ENCODE measurements at places on chromosomes 2 and 18. TPM values are rescaled to one million over a fixed set of nuclear protein-coding genes. Genes with fewer than 3 reads are reported as not detected.

- H3K27me3 ChIP-seq = no peaks in the 10 kb centered on the region
- DNase-seq = no peak
- no peaks in the 10 kb centered on the region for H3K36me3 ChIP-seq
- no peak overlapping the region for H3K27ac ChIP-seq
- H3K4me1 ChIP-seq = no peaks in the 10 kb centered on the region
Measured at GRCh38 chr2:148594216-148594615, 50.3 kb upstream of the EPC2 start.

DNA sequence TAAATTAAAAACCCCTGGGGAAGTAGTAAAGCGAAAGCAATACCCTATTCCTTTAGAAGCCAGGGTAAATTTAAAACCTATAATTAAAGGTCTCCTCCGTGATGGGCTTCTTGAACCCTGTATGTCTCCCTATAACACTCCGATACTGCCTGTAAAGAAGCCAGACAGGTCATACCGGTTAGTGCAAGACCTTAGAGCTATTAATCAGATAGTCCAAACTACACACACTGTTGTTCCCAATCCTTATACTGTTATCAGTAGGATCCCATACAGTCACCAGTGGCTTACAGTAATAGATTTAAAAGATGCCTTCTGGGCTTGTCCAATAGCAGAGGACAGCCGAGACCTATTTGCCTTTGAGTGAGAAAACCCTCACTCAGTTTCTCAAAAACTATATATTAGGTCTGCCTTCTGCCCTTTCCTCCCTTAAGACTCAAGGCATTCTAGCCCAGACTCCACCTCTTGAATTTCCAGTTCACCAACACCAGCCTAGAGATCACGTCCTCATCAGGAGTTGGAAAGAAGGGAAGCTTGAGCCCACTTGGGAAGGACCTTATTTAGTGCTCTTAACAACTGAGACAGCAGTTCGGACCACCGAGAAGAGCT lies 12.4 kb upstream of the SAP130 start:
- H3K27me3 ChIP-seq = peaks cover 6% of the 10 kb centered on the region
- no peak overlapping the region for H3K27ac ChIP-seq
- no peak for DNase-seq
- no peaks in the 10 kb centered on the region for H3K4me1 ChIP-seq
- no peaks in the 10 kb centered on the region for H3K36me3 ChIP-seq

DNA sequence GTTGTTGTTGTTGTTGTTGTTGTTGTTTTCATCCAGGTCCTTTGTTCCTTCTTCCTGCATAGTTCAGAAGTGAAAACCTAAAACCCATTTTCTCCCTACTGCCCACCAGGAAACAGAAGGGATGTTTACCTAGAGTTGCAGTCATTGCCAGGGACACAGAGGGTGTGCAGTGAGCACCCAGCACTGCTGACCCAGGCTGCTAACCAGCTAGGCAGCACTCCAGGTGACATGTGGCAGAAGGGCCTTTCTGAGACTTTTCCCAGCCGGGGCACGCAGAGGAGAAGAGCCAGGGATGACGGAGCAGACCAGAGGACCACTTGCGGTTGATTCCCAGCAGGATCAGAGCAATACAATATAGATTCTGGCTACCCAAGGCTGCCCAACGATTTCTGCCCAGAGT lies 286.3 kb downstream of the BCL11A start:
- H3K27me3 ChIP-seq = peaks cover 4% of the 10 kb centered on the region
- H3K27ac ChIP-seq = no peak overlapping the region
- no peak for DNase-seq
- no peaks in the 10 kb centered on the region for H3K4me1 ChIP-seq
- H3K4me3 ChIP-seq = no peak overlapping the region

DNA sequence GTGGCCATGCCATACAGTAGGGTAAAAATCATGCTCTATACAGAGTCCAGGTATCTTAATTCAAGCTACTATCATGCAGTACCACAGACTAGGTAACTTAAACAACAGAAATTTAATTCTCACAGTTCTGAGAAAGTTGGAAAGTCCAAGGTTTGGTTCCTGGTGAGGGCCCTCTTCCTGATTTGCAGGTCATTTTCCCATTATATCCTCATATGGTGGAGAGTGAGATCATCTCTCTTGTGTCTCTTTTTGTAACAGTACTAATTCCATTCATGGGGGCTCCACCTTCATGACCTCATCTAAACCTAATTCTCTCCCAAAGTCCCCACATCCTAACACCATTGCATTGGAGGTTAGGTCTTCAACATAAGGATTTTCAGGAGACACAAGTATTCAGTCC lies 335.0 kb upstream of the ACVR2A start:
- peaks cover 8% of the 10 kb centered on the region for H3K4me1 ChIP-seq
- H3K27ac ChIP-seq = no peak overlapping the region
- H3K36me3 ChIP-seq = peaks cover 6% of the 10 kb centered on the region
- DNase-seq = no peak

GPR39 gene
- not detected for total RNA-seq

DNA sequence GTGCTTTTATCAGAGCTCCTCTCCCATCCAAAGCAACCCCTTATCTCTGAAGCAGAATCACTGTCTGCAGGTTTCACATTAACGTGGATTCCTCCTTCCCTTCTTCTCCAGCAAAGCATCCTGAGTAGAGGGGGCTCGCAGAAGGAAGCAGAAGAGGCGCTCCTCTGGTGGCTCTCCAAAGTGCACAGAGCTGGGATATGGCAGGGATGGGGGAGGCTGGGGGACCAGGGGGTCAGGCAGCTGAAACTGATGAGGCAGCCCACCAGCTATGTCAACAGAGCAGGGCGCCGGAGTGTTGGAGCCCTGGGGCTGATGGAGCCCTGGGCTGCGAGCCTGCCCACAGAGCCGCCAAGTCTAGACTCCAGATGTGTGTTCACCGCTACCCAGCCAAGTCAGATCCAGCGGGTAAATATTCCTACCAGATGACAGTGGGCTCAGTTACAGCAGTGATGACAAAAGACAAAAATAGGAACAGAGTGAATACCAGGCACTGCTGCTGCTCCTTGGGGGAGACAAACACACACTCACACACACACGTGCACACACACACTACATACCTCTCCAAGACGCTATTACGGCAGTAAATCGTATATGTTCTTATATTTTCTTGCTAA lies 678.3 kb upstream of the ID2 start:
- H3K4me3 ChIP-seq = no peak overlapping the region
- H3K4me1 ChIP-seq = peaks cover 3% of the 10 kb centered on the region
- no peak for DNase-seq
- no peaks in the 10 kb centered on the region for H3K36me3 ChIP-seq

- DNase-seq = no peak
- no peaks in the 10 kb centered on the region for H3K36me3 ChIP-seq
- H3K27me3 ChIP-seq = no peaks in the 10 kb centered on the region
- no peaks in the 10 kb centered on the region for H3K4me1 ChIP-seq
Measured at GRCh38 chr18:56461151-56461550, 177.2 kb downstream of the TXNL1 start.

- DNase-seq = no peak
- H3K27ac ChIP-seq = no peak overlapping the region
- peaks cover 9% of the 10 kb centered on the region for H3K4me1 ChIP-seq
- no peaks in the 10 kb centered on the region for H3K36me3 ChIP-seq
- peaks cover 70% of the 10 kb centered on the region for H3K27me3 ChIP-seq
Measured at GRCh38 chr2:101151859-101152271, 683 bp upstream of the TBC1D8 start.

- H3K4me3 ChIP-seq = no peak overlapping the region
- no peaks in the 10 kb centered on the region for H3K36me3 ChIP-seq
- no peak overlapping the region for H3K27ac ChIP-seq
- H3K27me3 ChIP-seq = peaks cover 60% of the 10 kb centered on the region
- no peak for DNase-seq
Measured at GRCh38 chr2:237857791-237858190, 1.6 kb upstream of the RAMP1 start.

DNA sequence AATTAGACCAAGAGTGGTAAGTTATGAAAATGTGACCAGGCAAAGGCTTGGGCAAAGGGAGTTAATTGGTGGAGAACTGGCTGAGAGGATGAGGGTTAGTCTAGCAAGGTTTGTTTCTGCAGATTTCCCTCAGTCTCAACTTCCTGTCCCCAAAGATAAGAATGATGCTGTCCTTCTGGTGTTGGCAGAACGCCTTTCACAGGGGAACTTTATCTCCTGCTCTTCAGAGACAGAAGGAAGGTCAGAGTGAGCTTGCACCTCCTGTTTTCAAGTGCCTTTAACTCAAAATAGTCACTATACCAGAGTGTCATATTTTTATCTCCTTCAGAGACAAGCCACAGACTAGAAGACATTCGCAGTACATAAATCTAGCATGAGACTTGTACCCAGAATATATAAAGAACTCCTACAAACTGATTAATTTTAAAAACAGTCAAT lies 95.7 kb downstream of the TEX51 start:
- no peak overlapping the region for H3K4me3 ChIP-seq
- H3K27ac ChIP-seq = no peak overlapping the region
- no peak for DNase-seq

Measured in activated naive CD8-positive, alpha-beta T cell treated with anti-CD3 and anti-CD28 coated beads, Interleukin-2, amount 10 ng/mL, durations not matched to agents 7 days and 5 days (primary cell).